ENCODE measurements at places on chromosomes 4 and X.

GRCh38 chr4:78332976-78333375 lies 218.6 kb upstream of the ANXA3 start:
- DNase-seq = no peak

DNA sequence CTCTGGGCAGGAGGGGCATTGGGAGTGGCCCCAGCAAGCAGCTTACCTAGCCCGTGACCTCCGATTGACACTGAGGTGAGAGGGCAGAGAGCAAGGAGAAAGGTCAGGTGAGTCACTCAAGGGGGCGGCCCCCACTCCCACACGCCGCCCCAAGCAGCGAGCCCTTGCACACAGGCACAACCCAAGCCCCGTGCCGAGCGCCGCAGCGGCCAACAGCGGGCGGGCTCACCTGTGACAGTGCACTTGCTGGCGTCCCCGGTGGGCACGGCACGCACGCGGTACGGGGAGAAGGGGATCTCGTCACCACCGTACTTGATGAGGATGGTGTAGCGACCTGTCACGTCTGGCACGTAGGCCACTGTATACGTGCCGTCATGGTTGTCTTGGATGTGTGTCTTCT lies 17.2 kb downstream of the FLNA start:
- no peak for DNase-seq

GRCh38 chrX:11888421-11888820 lies 130.4 kb downstream of the MSL3 start:
- DNase-seq = no peak

GRCh38 chrX:119617517-119618164 lies 11.4 kb upstream of the NKRF start:
- DNase-seq = no peak

GRCh38 chr4:81085291-81085690 lies 54.8 kb downstream of the BMP3 start:
- DNase-seq = no peak

All from fibroblast of upper back skin (primary cell).